ENCODE measurements at places on chromosomes 1 and 21.

DNA sequence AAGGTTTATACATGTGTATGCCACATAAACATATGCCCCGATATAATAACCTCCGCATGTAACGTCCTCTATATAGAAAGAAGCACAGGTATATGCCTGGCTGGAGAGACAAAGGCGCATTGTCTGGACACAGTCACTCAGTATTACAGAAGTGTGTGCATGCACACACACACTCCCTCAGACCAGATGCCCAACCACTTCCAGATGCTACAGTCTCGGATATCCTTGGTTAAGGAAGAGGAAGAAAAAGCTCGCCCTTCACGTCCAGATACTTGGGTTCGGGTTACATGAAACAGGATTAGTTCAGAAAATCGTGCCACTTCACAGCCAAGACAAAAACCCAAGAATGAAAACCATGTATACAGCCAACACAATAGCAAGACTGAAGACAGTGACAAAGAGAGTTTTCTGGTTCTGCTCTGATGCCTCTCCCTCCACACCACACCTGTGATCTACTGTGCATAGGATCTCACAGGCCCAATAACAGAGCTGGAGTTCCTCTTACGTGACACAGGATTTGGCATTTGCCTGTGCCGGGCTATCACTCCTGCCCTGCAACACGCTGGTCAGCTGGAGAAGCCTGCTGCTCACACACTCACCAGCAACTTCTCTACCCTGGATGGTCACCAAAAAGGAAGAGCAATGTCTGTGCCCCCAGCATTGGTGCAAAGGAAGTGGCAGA, 75.0 kb downstream of the SSBP3 start:
- DNase-seq, result no peak

DNA sequence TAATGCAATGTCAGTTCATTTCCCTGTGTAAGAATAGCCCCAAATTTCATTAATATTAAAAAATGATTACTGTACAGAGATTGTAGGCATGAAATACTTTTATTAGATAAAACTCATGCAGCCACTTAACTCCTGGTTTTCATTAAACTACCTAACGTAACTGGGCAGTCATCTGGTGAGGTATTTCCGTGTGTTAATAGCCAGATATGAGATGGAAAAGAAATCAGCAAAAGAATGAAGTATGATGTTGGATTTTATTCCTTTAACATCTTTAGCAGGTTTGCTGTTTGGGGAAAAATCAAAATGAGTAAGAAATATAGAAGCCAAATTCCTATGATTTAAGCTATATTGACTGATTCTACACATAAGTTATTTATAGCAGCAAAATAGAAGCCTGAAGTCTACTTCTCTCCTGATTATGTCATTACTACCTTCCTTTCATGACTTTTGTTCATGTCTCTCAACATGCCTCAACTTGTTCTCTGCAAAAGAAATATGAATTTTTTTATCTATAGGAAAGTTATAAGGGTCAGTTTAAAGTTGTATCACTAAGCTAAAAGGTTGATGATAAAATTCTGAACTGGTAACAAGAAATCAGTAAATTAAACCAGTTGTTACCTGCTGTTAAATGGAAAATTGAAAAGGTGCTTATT, 42.6 kb downstream of the CCDC18 start:
- no peak for DNase-seq

- no peak for DNase-seq
Measured at GRCh38 chr1:205356440-205357139, at the start of gene KLHDC8A. Gene KLHDC8A, minus strand, starts transcription at chr1:205356922. Its CDS starts 13,318 bp downstream, at chr1:205343604.

- no peak for DNase-seq
Measured at GRCh38 chr1:55059302-55060132, 20.2 kb downstream of the PCSK9 start.

- no peak for DNase-seq
Measured at GRCh38 chr21:23951251-23951650, 1656.0 kb downstream of the MRPL39 start.

DNA sequence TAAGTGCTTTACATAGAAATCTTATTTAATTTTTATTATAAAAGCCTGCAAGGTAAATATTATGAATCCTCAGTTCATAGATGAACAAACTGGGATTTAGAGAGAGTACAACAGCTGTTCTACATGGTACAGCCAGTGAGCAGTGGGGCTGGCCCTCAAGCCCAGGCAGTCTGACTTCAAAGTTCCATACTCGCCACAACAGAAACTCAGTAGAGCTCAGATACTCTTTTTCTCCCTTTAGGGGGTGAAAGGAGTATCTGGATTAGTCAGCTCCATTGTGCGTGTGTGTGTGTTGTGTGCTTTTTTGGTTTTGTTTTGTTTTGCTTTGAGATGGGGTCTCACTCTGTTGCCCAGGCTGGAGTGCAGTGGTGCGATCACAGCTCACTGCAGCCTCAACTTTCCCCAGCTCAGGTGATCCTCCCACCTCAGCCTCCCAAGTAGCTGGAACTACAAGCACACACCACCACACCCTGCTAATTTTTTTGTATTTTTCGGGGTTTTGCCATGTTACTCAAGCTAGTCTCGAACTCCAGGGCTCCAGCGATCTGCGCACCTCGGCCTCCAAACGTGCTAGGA, 378.5 kb downstream of the SMYD3 start:
- no peak for DNase-seq

- no peak for DNase-seq
Measured at GRCh38 chr1:160112357-160112756, 3.2 kb upstream of the ATP1A2 start.

DNA sequence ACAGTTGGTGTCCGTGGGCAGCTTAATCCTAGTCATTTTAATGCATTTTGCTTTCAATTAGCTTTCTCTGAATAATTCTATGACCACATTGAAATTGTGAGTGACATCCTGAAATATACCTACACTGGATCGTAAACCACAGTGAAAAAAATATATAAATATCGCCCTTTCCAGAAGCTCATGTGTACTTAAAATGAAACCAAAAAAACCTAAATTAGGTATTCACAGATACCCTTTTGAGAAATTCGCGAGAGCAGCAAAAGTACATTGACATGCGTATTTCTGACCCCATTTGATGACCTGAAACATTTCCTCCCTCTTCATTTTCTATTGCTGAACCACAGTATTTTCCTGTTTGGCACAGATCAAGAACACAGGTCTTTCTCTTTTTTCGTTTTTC, 253.8 kb downstream of the LTN1 start:
- DNase-seq, result no peak

- no peak for DNase-seq
Measured at GRCh38 chr1:19163261-19163660, 46.8 kb downstream of the UBR4 start.

All from activated T-helper 1 cell treated with anti-CD3 and anti-CD28 coated beads, Interleukin-2, amount 50 U/mL, for 16 hours (primary cell).